ENCODE measurements at places on chromosomes 13 and 19.

DNA sequence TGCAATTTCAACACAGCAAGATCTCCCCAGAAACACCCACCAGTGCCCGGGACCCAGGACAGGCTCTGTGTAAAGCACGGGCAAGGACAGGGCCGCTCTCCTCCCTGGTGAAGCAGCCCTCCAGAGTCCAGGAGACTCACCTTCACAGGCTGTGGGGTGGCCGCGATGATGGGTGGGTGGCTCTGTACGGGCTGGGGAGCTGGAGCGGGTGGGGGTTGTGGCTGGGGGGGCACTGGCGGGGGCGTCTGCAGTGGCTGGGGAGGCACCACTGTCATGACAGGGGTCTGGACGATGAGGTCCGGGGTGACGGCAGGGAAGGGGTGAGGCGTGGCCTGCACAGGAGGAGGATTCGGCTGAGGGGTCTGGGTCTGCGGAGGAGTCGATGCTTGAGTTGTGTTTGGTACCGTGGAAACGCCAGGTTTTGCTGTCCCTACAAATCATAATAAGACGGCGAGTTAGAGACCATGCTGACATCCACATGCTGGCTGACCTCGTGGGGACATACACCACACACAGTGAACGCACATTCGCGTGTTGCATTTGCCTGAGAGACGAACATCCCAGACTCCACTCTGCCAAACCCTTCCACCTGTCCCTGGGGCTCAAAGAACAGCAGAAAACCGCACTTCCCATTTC lies 33.1 kb upstream of the EPHX3 start:
- no peak for DNase-seq

DNA sequence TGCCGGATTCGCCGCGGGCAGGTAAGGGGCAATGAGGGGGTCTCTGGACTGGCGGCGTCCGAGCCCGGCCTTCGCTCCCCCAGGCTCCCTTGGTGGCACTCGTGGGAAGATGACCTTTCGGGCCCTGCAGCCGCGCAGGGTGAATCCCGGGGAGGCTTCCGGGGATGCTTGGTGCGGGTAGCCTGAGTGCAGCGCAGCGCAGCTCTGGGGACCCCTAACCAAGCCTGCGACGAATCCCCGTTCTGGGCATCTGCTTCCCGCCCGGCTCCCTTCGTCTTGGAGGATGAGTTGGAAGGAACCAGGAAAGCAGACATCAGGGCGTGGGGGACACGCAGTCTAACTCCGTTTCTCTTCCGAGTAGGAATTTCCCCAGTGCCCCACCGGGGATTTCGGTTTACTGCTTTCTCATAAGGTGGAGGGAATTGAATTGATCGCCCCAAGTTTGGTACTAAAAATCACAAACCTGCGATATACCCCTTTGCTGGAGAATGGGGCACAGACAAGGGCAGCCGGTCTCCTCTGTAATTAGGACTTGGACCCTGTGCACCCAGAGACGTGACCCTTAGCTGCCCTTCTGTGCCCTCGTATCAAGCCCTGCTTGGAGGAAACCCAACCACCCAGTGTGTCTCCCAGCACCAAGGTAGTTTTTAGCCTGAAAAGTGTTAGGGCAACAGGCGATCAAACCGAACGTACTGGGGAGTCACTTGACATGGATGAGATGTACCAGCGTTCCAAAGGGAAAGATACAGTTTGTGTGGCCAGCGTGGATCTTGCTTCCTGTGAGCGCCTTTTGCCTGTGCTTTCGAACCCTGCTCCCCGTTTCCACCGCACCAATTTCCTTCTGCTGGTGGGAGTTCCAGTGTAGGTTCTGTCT lies 1.0 kb downstream of the GPC5 start:
- no peak for DNase-seq

DNA sequence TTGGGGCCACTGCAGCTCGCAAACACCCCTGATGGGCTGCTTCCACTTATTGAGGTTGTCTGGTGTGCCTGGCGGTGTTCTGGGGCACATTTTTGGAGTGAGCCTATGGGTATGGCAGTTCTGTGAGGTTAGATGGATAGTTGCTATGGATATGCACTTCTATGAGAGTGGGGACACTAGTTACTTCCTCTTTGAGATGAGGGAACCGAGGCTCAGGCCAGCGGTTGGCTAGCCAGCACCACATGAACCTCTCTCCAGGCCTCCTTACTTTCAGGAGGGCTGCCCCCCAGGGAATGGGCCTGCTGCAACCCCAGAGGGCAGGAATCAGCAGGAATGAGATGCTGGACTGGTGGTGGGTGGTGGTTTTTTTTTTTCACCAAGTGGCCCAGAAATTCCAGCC lies 13.5 kb upstream of the PRR19 start:
- DNase-seq, result no peak

- no peak for DNase-seq
Measured at GRCh38 chr13:85823832-85824231, 24.6 kb upstream of the SLITRK6 start.

- no peak for DNase-seq
Measured at GRCh38 chr13:98923641-98924397, 54.0 kb downstream of the DOCK9 start.

All from iPS-NIHi11 (cell line).